ENCODE measurements at places on chromosomes 2 and 18. TPM values are rescaled to one million over a fixed set of nuclear protein-coding genes. Genes with fewer than 3 reads are reported as not detected.

Gene ALPP
- not detected for total RNA-seq

Gene SATB2
- 11.6 TPM for total RNA-seq

DNA sequence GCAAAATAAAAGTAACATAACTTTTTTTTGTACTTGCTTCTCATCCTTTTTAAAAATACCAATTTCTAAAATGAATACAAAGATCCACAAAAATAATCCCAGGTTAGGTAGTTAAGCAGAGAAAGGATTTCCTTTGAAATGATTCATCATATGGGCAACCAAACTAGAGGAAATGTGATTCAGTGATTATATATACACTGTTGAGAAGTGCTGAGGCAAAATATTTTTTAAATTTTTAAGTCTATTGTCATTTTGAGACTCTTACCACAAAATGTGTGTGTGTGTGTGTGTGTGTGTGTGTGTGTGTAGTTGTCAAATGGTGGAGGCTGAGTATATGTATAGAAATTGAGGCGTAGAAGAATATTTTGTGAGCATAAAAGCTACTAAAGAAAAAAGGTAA, 1075.3 kb downstream of the LRP1B start:
- no peak for DNase-seq

- no peak for DNase-seq
These were observed 157.6 kb upstream of the CCDC68 start for GRCh38 chr18:55116863-55117262.

Gene TDRD15
- total RNA-seq: not detected

Gene GREB1L
- total RNA-seq: 0.60 TPM

- no peak for DNase-seq
These were observed 56.1 kb upstream of the SOS1 start for GRCh38 chr2:39176997-39177396.

Gene SAG
- total RNA-seq: not detected

Gene LMAN1
- 93.2 TPM for total RNA-seq

GRCh38 chr18:44579028-44579702, 101.5 kb upstream of the SETBP1 start:
- no peak for DNase-seq

- DNase-seq: no peak
These were observed 106.5 kb downstream of the GALNT3 start for GRCh38 chr2:165687426-165688002.

All from osteocyte (in vitro differentiated cells).